Activated CD4-positive, alpha-beta T cell treated with anti-CD3 and anti-CD28 coated beads for 1 hour (primary cell): ENCODE measurements at places on chromosomes 1 and 21.
A peak's percentile ranks its signal among the peaks of the same experiment; 100 is the strongest.

DNA sequence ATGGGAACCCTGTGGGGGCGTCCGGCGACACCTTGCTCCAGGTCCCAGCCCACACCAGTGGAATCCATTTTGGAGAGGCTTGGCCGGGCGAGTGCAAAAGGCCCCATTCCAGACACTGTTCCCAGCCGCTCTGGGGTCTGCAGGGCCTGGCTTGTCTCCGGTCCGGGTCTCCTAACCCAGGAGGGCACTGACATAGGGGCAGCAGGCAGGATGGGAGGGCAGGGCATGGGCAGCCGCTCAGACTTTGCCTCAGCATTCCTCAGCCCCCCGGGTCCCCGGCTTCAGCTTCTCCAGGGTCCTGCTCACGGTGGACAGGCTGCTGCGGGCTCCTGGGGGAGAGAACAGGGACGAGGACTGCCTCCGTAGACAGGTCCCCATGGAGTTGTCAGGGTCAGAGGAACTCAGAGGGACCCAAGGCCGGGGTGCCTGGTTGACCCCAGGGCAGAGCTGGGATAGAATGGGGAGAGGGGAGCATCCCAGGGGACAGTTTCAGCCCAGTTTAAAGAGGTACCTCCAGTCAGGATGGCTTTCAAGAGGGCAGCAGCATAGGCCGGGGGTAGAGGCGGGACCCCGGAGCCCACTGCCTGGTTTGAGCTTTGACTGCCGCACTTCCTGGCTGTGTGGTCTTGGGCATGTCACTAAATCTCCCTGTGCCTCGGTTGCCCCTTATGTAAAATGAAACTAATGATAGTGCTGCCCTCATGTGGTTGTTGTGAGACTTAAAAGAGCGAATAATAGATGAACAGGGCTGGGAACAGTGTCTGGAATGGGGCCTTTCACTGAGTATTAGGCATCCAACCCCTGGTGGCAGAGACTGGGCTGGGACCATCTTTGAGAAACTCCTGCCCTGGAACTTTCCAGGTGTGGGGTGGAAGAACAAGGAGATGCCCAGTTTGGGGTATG is 3.7 kb downstream of the KNCN start:
- no peak for DNase-seq

DNA sequence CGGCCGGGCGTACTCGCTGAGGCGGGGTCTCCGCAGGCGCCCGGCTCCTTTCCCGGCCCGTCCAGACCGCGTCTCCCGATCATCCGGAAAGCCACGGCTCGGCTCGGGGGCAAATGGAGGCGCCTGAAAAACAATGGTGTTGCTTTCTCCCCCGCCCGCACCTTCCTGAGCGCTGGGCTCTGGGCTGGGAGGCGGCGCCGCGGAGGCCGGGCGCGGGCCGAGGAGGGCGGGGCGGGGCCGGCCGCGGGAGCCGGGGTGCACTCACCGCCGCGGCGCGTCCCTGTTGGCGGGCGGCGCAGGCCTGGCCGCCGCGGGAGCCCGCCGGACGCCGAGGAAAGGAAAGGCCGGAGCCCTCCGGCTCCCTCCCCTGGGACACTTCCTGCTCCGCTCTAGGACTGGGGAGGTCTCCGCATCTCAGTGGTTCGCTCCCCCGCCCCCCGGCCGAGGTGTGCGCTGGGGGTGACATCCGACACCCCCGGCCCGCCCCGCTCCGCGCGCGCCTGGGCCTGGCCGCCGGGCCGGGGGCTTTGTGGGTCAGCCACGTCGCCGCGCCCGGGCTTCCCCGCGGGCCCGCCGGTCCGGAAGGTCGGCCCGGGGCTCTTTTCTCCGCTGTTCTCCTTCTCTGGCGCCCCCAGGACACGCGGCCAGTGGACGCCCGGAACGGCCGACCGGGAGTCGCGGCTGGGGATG is at the start of gene ZNF496:
ZNF496 (minus strand) TSS at position 343 of the 690 bp plus-strand sequence. CDS start 2,289 bp downstream, outside the sequence.
- DNase-seq, result peak; percentile 37

- no peak for DNase-seq
These were observed 58.0 kb downstream of the PUM1 start for GRCh38 chr1:31007462-31007991.

DNA sequence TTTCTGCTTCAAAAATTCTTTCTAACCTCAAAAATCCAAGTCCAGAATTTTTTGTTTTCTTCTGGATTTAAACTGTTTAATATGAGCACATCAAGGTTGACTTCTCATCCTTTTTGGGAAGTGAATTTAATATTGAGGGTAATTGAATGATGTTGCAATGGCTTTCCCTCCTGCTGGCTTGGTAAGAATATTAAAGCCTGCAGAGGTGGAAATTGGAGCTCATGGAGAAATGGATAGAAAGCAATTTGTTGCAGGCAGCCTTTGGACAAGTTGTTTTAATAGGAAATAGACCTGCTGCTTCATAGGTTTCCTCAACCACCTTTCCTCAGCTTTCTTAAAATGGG is 124.7 kb downstream of the SYT2 start:
- DNase-seq, result no peak

DNA sequence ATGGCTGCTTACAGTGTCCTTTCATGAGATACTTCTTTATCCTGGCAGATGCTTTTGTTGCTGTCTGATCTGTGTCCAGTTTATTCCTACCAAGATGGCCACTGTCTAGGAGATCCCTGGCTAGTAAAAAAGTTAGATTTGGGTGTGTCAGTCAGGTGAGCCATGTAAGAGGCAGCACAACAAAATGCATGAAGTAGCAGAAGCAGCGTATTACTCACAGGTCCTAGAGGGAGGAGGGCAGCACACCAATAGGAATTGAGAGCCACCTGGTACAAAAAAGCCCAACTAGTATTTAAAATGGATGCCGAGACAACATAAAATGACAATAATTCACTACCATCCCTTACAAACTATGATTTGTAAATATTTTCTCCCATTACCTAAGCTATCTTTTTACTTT is 22.8 kb upstream of the ZNF697 start:
- no peak for DNase-seq
